ENCODE measurements at places on chromosomes 5 and 9.

GRCh38 chr9:93422977-93423616 lies 28.4 kb upstream of the FAM120A start:
- no peak for DNase-seq

GRCh38 chr9:70405808-70406433 lies 8.5 kb downstream of the KLF9 start:
- no peak for DNase-seq

- DNase-seq, result no peak
Observed at GRCh38 chr9:77957652-77958051, 74.0 kb downstream of the GNAQ start.

DNA sequence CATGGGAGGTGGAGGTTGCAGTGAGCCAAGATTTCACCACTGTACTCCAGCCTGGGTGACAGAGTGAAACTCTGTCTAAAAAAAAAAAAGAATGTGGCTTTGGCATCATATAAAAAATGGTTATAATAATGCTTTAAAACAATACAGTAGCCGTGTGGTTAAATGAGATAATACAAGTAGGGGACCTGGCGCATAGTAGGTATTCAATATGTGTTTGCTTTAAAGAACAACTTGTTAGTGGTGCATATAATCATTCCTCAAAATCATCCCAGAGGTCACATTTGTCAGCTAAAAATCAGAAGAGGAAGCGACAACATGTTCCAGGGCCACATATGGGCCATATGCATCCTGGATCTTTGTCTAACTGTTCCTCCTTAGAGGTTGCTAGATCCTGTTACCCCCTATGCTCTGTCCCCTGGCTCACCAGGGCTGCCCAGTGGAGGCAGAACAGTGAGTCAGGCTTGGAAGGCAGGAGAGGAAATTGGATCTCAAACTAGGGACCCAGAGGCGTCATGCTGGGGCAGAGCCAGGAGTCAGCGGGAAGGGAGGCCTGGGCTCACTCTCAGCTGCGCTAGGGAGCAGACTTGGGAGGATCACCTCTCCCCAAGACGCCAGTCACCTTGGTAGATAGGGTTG lies 27.7 kb downstream of the LHX6 start:
- no peak for DNase-seq

DNA sequence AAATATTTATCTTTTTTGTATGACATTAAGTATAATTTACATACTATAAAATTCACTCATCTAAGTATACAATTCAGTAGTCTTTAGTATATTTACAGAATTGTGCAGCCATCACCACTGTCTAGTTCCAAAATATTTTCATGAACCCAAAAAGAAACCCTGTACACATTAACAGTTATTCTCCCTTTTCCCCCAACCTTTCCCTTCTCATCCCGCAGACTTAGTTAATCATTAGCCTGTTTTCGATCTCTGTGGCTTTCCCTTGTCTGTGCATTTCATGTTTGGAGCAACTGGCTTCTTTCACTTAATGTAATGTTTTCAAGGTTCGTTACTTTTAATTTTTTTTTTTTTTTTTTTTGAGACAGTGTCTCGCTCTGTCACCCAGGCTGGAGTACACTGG lies 37.5 kb downstream of the MTREX start:
- no peak for DNase-seq

DNA sequence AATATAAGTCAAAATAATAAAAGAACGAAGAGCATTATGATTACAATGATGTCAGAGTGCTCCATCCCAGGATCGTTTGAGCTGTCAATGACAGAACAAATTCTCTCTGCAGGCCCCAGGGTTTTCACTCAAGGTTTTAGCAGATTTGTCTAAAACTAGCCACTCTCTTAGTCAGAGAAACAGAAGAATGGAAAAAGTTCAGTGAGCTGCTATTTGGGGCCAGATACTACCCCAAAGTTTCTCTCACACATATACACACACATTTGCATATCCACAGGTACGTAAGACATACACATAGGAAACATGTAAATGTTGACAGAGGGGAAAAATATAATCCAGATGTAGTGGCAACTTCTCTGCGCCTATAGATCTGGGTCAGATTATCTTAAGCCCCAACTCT lies 76.3 kb upstream of the SEMA6A start:
- no peak for DNase-seq

DNA sequence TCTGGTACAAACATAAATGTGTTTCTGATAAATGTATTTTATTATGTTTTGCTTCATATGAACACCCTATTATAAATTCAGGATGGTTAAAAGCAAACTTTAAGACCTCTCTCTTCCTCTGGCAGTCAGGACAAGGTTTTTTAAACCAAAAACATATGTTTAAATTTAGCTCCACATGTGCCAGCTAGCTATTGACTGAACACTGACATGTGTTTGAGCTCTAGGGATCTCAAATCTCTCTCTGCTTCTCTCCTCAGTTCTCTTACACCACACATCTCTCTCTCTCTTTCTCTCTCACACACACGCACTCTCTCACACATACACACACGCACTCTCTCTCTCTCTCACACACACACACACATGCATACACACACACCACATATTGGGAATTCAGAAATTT lies 150.1 kb upstream of the RFX3 start:
- no peak for DNase-seq

DNA sequence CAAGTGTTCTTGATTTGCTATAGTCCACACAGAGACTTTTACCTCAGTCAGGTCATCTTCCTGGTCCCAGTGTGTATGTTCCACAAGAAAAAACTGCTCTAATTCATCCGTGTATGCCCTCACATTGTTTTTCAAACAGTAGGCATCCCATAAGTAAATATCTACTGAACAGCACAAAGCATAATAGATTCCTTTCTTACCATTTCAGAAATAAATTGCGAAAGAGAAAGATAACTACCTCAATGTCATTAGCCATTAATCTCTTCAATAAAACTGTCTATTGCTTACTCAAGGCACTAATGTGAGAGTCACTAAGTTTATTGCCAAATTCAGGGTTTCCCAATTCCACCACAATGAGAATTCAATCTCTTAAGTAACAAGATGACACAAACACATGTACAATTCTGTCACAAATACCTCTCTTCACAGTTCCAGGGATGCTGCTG lies 9.6 kb downstream of the FBXW2 start:
- no peak for DNase-seq

GRCh38 chr9:135256581-135257354 lies 169.3 kb downstream of the OLFM1 start:
- DNase-seq, result no peak

DNA sequence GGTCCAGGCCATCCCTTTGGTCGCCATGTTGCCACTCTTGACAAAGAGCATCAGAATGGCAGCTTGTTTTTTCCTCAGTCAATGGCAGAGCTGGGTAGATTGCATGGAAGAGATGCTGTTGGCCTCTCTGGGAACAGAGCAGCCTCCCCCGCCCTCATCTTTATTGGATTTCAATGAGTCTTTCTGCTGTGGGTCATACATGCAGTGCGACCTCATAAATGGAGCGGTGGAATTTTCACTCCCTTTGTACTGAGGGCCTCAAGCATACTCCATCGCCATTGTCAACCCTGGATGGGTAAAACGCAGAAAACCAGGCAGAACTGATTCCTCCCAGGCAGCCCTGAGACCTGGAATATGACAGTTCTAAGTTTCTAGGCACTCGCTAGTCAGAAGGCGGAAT lies 71.8 kb downstream of the ZNF618 start:
- no peak for DNase-seq

GRCh38 chr9:116555556-116556155 lies 131.4 kb upstream of the TRIM32 start:
- DNase-seq, result no peak

GRCh38 chr5:132849347-132849746 lies 16.9 kb downstream of the GDF9 start:
- DNase-seq, result no peak

- no peak for DNase-seq
Observed at GRCh38 chr9:71285191-71285656, 163.8 kb upstream of the TRPM3 start.

DNA sequence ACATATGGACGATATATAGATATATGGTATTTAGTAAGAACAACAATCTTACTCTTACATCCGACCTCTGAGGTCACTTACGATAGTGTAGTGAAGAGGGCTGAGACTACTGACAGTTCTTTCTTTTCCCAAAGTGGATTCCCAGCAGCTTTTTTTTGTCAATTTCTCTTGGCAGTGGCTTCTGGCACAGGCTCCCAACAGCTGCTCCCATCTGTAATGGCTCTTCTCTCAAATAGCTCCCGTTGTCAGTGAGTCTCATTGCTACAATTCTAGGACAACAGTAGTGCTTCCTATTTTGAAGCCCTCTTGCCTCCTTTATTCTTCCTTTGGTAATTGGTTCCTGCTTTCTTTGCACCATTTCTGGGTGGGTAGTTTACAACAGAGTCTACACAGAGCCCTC lies 68.4 kb downstream of the SLC25A46 start:
- DNase-seq, result no peak

DNA sequence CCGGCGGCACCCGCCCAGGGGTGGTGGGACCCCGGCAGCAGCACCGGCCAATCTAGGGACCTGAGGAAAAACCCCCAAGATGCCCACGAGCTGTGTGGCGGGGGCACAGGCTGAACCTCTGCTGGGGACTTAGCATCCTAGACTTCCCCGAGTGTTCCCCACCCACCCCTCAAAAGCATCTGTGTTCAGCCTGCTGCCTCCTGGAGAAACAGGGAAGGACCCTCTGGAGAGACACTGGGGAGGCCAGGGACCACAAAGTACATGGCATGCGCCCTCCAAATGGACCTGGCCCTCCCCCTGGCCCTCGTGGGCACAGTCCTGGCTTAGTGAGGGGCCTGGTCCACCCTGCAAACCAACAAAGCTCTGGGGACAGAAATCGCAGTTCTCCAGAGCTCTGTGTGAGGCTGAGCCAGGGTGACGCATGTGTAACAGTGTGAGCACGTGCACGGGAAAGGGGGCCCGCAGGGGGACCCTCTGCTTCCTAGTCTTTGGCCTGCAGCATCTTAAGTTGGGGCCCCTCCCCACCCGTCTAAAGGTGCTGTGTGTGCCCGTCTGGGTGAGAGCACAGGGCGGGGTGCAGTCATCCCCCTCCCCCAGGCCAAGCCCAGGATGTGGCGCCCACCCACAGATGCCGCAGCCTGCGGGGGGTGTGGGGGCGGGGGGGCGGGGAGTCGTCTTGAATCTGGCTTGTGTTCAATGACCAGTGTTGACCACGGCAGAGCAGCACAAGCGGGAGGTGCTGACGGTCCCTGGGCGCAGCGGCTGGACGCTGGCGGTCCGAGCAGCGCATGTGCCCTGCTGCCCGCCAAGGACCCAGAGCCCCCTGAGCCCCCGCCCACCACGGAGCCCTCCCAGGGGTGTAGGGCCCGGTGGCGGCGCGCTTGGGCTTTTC lies 672 bp upstream of the KCNT1 start:
- no peak for DNase-seq

DNA sequence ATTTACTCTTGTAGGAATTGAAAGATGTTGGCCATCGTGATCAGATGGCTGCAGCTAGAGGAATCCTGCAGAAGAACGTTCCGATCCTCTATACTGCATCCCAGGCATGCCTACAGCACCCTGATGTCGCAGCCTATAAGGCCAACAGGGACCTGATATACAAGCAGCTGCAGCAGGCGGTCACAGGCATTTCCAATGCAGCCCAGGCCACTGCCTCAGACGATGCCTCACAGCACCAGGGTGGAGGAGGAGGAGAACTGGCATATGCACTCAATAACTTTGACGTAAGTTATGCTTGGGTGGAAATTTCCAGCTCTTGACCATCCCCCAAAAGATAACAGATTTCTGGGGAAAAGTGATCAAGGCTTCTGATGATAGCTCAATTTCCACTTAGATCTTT lies 50.6 kb downstream of the LRRTM2 start:
- no peak for DNase-seq

- no peak for DNase-seq
Observed at GRCh38 chr9:2022560-2022959, 7.4 kb downstream of the SMARCA2 start.

DNA sequence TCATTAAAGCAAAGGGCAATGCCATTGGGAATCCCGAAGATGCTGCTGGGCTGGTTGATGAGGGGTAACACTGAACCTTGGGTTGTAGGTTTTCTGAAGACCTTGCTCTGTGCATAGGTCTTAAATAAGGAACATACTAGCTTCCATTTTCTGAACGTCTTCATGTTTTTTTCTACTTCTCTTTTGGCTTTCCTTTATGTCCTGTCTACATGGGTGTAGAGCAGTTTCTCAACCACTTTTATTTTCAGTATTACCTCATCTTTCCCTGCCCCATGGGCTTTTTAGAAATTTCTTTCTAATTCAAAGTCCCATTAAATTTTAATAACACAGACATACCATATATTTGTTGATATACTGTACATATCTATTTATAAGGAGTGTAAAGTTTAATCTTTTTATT lies at the start of gene IFNA14:
Gene IFNA14 (minus strand): TSS at position 95 of the 400 bp plus-strand sequence. CDS start 70 bp downstream, at position 25.
- DNase-seq, result no peak

GRCh38 chr9:77899679-77900354 lies 131.8 kb downstream of the GNAQ start:
- DNase-seq, result no peak

GRCh38 chr5:61702784-61703183 lies 370.7 kb downstream of the ZSWIM6 start:
- no peak for DNase-seq

GRCh38 chr5:53482717-53483638 lies 2.5 kb downstream of the FST start:
- DNase-seq, result no peak

DNA sequence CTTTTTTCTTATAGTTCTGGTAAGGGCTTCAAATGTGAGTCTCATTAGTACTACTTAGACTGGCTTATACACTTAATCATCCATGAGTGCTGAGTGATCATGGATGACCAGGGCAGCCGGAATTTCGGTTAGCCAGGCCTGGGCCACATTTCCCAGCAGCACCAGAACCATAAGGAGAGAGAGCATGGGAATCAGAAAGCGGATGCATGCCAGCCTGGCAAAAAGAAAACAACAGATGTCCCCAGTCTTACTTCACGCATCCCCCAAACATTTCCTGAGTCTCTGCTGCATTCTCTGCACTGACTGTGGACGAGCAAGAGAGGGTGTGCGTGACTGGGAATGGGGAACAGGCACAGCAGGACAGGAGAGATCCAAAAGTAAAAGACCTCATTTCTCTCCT lies 371.1 kb upstream of the ZNF608 start:
- no peak for DNase-seq

GRCh38 chr5:79236362-79236969 lies 535 bp downstream of the JMY start:
- DNase-seq, result no peak

GRCh38 chr9:80648336-80648735 lies 1041.0 kb downstream of the TLE1 start:
- no peak for DNase-seq

- DNase-seq, result no peak
Observed at GRCh38 chr5:36208786-36209185, 32.9 kb downstream of the NADK2 start.

DNA sequence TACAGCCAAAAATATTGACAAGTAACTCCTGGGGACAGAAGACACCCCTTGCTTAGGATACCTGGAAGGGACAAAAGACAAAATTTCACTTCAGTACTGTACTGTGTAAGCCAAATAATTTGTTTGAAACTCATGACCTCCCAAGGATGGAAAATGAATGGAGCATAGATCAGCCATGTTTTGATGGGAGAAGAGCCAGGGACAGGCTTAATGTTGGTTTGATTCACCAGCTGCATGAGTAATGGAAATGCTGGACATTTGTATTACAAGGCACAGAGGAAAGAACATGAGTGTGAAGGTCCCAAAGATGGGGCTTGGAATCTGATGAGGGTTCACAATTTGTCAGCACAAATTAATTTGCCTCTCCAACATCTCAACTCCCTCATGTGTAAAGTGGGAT lies 122.8 kb downstream of the ENC1 start:
- DNase-seq, result no peak

GRCh38 chr9:121156263-121156731 lies 45.4 kb downstream of the RAB14 start:
- DNase-seq, result no peak
